ENCODE measurements at places on chromosomes 12 and 14.

GRCh38 chr14:32049361-32050088 lies 27.6 kb upstream of the ARHGAP5 start:
- no peak for DNase-seq

- no peak for DNase-seq
Observed at GRCh38 chr14:99258341-99258861, 13.6 kb downstream of the BCL11B start.

GRCh38 chr12:48122065-48122834 lies 3.1 kb downstream of the PFKM start:
- no peak for DNase-seq

GRCh38 chr14:71380271-71380670 lies 473.0 kb downstream of the PCNX1 start:
- DNase-seq = no peak

GRCh38 chr12:46442239-46442638 lies 69.7 kb upstream of the SLC38A2 start:
- DNase-seq = no peak

DNA sequence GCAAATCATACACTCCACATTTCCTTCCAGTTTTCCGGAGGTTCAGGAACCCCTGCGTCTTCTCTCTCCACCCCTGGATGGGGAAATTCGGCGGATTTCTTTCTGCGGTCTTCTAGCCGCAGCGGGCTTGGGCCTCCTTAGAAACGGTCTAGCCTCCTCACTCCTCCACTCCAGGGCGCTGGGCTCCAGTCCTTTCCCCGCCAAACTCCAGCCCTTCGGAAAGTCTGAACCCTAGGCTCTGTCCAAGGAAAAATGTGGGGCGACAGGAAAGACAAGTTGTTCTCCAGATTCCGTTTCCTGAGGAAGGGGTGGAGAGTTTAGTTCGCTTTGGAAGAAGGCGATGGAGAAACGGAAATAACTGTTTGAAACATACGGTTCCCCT lies 1.4 kb upstream of the HOXC10 start:
- DNase-seq = no peak

DNA sequence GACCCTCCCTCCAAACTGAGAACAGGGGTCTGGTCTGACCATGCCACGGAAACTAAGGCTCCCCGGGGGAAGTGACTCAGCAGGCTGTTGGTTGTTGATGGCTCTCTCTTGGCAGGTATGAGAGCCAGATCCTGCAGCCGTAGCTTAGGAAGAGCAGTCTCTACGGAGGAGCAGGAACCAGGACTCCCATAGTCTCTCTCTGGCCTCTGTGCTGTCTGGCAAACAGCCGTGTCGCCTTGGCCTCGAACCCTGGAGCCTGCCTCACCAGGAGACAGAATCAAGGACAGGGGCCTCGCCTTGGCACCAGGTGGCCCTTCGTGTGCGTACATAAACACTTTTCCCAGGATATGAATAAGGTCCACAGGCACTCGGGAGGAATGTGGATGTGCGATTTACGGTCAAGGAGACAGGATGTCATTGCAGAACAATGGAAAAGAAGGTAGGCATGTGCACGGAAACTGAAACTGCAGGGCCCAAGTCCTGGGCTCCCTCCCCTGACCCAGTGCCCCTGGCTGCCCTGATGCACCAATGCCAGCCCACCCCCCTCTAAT lies 7.9 kb downstream of the VWF start:
- DNase-seq = no peak

DNA sequence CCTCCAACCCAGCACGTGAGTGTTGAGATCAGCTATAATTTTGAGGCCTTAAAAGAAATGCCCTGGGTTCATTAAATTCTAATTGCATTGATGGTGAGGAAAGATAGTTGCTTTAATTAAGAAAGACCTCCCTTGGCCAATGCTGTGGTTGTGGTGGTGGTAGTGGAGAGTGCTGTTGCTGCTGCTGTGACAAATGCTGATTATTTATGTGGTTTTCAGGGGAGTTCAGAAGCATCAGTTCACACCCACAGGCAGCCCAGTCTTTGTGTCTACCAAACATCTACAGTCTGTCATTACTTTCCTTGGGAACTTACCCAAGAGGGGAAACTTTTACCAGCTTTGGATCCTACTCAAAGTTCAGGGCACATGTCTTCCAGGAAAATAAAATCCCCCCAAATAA lies 178.4 kb upstream of the PARP11 start:
- DNase-seq = no peak

- DNase-seq = no peak
Observed at GRCh38 chr12:13099844-13100604, 3.4 kb downstream of the GSG1 start.

- DNase-seq = no peak
Observed at GRCh38 chr12:87924149-87924548, 105.1 kb downstream of the C12orf50 start.

GRCh38 chr12:13780453-13780852 lies 200.9 kb downstream of the GRIN2B start:
- no peak for DNase-seq

GRCh38 chr14:65134651-65135579 lies 32.6 kb upstream of the MAX start:
- no peak for DNase-seq

GRCh38 chr12:66199831-66200509 lies 11.0 kb downstream of the IRAK3 start:
- no peak for DNase-seq

- DNase-seq = no peak
Observed at GRCh38 chr14:24542346-24542936, 33.6 kb downstream of the CTSG start.

- no peak for DNase-seq
Observed at GRCh38 chr14:53793790-53794505, 162.7 kb downstream of the BMP4 start.

GRCh38 chr14:91509083-91509877 lies 830 bp downstream of the PPP4R3A start:
- peak; percentile 20 for DNase-seq

DNA sequence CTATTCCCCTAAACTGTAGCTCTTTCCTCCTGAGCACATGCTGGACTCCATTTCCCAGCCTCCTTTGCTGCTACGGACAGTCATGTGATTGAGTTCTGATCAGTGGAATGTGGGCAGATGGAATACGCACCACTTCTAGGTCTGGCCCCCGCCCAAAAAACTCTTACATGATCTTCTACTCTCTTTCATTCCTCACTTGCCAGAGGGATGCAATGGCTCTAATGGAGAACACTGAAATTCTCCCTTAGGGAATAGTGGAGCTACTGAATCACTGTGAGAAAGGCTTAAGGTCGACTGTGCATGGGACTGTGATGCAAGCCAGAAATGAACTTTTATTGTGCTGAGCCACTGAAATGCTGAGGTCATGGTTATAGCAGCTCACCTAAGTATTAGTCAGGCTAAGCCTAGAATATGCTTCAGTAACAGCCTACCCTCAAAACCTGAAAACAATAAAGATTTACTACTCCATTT lies 13.0 kb upstream of the TMED2 start:
- DNase-seq = no peak

DNA sequence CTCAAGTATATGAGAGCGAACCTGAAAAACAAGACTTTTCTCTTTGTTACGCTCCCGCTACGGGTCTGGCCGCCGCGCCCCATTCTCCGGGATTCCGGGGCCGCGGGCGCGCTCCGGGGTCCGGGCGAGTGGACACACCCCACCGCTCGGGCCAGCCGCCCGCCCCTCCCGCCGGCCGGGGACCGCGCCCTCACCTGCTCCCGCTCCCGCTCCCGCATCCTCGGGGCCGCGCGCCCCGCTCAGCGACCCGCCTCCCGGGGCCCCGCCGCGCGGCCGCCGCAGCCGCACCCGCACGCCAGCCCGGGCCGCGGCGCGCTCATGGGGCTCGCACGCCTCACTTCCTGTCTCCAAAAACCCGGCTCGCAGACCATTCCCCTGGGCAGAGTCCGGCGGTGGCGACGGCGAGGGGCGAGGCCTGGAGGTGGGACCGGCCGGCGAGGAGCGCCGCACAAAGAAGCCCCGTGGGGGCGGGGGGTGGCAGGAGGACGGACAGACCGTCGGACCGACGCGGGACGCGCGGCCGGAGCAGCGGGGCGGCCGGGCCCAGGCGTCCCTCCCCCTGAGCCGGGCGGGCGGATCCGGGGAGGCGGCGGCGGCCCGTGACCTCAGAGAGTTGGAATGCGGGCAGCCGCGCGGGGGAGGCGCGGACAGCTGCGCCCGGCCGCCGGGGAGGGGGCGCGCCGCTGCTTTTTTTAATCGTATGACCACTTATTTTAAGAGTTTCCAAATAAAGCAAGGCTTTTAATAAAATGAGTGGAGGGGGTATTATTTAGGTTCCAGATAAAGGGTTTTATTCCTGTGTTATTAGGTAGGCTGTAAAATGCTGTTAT lies at the start of gene PTPN21:
TSS of gene PTPN21 (minus strand) at position 551 of the 830 bp plus-strand sequence. CDS start 4,590 bp downstream, outside the sequence.
- DNase-seq = no peak

DNA sequence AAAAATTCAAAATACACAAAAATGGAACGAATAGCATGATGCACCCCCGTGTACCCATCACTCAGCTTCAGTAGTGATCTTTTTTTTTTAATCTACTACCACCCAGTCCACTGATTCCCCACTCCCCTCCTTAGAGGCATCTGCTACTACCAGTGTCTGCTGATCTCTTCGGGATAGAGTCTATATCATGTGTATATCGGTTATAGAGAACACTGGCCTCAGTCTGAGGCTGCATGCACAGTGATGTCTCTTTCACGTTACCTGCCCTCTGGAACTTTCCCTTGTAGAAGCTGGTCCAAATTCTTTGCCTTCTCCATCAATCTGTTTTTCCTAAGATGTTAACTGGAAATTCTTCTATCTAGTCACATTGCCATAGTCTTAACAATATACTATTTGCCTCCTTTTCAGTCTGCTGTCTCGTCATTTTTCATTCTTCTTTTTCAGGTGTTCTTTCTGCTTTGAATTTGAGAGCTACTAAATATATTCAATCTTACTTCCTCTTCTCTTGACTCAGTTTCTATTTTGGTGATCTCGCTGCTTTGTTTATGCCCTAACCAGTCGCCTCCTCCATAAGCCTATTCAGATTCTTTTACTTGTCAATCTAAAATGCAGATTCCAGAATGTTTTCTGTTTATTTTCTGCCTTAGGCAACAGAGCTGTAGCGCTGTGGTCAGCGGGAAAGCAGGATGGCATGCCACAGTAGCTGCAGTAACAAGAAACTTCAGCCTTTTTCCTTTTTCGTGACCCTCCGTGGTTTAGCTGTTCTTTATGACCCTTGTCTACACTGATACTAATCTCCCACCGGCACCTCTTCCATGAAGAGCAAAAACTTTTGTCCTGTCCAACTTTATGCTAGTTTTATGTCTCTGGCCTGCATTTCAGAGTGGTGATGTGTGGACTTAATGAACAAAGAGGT lies 67.0 kb downstream of the FBXW8 start:
- DNase-seq = no peak

GRCh38 chr12:128813883-128814282 lies 9.9 kb downstream of the SLC15A4 start:
- DNase-seq = no peak

DNA sequence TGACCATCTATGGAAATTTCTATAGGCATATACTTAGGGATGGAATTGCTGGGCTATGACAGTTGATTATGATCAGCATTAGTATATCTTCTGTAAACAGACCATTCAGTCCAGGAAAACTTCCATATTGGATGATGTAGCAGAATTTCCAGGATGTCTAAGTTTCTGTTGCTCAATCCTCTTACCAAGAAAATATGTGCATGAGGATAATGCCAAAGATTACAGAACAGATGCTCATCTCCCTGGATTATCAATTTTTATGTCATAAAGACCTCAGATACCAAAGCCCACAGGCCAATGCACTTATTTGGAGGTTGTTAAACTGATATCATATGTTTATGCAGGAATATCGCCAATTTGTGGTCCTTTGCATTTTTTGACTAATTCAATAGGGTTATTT lies 354.4 kb upstream of the FLRT2 start:
- DNase-seq = no peak

DNA sequence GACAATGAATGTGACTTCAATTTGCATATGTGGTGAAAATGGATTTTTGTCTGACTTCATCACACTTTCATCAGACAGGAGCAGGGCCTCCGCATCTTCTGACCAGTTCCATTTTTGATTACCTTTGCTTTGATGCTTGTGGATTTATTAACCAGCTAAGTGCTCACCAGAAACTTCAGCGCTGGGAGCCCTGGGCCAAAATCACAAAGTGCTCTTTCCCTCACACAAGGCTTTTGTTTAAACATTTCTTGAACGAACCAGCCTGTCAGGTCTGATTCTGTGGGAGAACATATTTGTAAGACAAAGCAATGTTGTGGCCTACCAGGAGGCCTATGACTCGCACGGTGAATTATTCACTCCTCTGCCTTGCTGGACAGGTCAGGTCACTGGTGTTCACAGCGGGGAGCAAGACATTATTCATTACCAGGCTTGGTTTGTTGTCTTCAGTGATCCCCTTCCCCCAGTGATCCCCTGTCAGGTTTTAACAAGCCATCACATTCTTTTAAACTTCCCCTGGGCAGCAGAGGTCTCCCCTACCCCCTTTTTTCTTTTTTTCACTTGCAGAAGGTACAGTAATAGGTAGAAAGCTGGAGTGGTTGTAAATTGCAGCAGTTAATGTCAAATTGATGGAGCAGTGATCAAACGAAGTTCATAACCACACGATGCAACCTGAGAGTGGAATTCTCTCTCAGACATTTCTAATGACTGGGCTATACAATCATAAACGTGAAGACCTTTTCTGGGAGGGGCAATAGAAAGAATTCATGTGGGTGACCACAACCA lies 167.5 kb upstream of the PRICKLE1 start:
- DNase-seq = no peak

DNA sequence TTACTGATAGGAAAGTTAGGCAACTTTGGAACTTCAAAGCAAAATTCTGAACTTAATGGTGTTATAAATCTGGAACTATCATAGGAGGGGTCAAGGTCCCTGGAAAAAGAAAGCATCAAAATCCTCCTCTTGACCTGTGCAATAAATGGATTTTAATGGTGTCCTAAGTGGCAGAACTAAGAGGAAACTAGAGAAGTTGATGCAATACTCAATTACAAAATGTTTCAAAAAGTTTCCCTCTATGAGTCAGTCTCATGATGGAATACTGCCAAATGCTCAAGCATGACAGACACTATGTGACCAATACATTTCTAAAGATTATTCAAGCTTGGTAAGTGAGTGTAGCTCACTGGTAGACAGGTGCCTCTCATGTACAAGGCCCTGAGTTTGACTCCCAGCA lies 47.7 kb upstream of the ERGIC2 start:
- DNase-seq = no peak

GRCh38 chr12:96368687-96369086 lies 31.6 kb downstream of the CDK17 start:
- no peak for DNase-seq

DNA sequence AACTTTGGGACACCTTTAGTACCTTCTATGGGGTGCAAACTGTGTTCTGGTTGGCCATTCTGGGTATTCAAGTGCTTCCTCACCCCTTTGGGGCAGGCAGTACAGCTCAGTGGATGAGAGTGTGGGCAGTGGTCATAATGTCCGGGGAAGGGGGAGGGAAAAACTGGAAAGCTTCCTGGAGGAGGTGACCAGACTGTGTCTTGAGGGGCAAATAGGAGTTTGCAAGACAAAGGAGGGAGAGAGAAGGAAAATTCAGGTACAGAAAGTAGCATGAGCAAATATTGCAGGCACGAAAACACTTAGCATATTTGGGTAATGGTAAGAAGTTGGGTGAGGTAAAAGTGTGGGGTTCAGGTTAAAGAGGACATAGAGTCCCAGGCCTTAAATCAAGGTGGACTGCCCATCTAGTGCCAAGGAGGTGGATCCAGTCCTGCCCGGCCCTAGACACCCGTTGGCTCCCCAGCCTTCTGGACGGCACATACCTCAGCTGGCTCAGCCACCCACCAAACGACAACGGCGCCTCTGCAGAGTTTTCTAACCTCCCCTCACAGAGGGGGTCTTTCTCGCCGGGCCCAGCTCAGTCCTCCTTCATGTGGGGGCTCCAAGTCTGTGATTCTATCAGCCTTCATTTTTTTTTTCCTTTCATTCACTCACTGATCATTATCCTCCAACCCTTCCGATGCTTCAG lies 86.4 kb downstream of the DICER1 start:
- DNase-seq = no peak

Data from stimulated activated CD4-positive, alpha-beta T cell treated with anti-CD3 and anti-CD28 coated beads, Interleukin-4, amount 100 ng/mL, for 4 hours (primary cell).